Urothelium cell line (cell line): ENCODE measurements at places on chromosomes 3 and 15.

DNA sequence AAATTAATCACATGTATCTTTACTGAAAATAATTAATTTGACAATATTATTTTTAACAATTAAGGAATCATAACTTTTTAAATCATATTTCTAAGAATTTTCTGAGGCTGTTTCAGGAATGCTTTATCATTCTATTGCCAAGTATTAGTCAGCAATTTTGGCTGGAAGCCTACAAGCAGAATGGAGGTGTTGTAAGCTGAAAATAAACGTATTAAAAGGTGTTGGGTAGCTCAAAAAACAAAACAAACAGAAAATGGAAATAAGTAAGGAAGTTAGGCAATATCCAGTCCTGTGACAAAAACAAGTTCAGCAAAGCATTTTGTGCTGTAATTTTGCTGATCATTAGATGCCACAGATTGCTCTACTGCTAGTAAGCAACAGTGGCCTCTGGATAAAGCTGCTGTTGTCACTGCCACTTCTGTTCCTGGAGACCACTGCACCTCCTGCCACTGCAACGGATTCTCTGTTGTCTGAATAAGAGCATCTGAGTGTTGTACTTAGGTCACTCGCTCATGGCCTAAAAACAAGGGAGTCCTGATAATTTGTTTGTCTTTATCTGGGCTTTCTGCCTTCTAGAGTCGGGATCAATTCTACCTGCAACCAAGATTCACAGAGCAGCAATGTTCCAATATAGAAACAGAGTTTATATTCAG, 63.5 kb upstream of the SLITRK3 start:
- no peak for DNase-seq

GRCh38 chr3:99863588-99863987, 45.9 kb downstream of the CMSS1 start:
- DNase-seq = no peak

DNA sequence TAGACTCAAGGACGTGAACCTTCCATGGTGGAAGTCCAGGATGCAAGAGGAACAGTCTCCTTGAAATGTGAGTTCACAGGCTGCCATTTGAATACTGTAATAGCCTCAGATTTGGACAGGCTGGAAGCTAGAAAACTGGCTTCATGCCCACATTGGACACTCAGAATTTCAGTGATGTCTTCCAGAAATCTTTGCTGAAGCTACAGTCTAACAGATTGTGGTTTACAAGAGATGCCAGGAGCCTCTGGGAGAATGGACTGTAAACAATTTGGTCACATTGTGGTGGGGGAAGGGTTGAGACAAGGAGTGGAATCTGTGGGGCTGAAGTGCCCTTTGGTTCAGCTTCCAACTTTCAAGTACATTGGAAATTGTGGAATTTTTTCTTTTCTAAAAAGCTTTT, 252.0 kb upstream of the PROK2 start:
- no peak for DNase-seq

GRCh38 chr15:35293353-35294130, 208.4 kb upstream of the NANOGP8 start:
- DNase-seq = peak; percentile 61

GRCh38 chr3:127999509-128000106, 52.6 kb upstream of the SEC61A1 start:
- no peak for DNase-seq

DNA sequence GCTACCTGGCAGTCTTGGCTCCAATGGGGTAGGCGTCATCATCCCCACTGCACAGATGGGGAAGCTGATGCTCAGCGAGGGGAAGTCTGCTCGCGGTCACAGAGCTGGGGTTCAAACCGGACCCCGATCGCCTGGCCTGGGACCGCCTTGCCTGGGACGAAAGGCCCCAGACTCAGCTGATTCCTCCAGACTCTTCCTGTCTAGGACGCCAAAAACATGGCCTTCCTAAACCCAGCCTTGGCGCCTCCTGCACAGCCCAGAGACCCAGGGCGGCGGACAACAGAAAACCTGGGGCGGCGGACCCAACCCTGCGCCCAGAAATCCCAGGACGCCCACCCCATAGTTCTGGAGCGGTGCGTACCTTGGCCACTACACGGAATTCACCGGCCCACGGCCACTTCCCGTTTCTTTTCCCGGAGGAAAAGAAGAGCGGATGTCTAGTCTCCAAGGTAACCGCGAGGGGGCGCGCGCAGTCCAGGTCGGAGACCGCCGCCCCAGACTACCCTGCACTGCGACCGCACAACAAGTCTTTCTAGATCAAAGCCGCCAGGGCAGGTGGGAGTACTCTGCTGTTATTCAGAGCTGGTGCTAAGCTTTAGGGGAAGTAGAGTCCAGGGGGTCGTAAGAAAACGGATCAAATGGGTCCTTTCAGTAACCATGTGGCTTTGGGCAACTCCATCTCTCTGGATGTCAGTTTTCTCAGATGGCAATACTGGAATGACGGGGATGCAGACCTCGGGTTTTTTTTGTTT, 4.9 kb upstream of the IL17RD start:
- peak; percentile 85 for DNase-seq

- no peak for DNase-seq
These were observed 57.6 kb upstream of the RGMA start for GRCh38 chr15:93146601-93147000.

DNA sequence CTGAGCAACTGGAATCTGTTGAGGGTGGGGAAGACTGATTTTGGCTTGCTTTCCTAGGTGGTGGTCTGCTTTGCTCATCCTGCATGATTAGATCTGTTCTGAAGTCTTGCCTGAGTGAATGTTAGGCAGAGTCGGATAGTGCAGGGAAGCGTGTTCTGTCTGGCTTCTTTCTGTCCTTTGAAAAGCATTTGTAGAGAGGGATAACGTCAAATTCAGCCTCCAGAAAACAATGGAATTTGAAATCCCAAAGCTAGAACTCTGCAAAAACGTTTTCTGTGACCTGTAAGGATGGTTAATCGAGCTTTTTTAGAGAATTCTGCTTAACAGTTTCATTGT, 1.4 kb downstream of the GLCE start:
- no peak for DNase-seq

DNA sequence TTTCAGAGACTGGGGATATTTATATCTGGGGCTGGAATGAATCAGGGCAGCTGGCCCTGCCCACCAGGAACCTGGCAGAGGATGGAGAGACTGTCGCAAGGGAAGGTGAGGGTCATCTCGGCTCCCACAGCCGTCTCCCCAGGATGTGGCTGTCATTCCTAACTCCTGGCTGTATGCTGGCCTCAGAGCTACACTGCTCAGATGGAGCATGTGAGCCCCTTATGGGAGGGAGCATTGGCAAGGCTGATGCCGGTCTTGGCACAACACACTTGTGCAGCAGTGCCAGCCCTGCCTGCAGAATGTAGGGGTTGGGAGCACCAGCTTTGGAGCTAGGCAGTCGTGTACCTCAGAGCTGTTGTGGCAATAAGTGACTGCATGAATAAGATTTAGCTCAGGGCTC, 5.2 kb downstream of the RCCD1 start:
- no peak for DNase-seq

- no peak for DNase-seq
These were observed 126.8 kb upstream of the ABI3BP start for GRCh38 chr3:101120039-101120438.

DNA sequence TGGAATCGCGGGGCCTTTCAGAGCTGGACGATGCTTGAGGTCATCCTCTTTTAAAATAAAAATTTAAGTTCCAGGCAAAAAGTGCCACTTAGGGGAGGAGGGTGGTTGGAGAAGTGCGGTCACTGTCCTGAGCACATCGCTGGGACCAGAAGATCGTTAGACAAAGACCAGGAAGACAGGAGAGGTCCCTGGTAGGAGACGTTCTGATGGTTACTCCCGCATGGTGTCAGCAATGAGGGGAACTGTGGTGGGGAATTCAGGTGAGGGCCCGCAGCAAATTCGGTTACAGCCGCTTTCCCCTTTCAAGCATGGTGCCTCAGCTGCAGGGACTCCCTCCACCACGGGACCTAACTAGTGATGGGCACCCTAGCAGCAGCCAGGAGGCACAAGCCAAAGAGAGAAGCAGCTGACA, 1.0 kb upstream of the ISY1 start:
- DNase-seq = no peak

- no peak for DNase-seq
These were observed 14.6 kb upstream of the NRROS start for GRCh38 chr3:196624907-196625306.

- DNase-seq = no peak
These were observed 328.3 kb downstream of the OXSM start for GRCh38 chr3:26118165-26118564.

GRCh38 chr3:122668930-122669730, 11.5 kb upstream of the PARP14 start:
- peak; percentile 70 for DNase-seq

GRCh38 chr3:13494463-13495350, 14.6 kb downstream of the HDAC11 start:
- DNase-seq = peak; percentile 53

- no peak for DNase-seq
These were observed 338.5 kb downstream of the PTPRG start for GRCh38 chr3:61899700-61900462.

DNA sequence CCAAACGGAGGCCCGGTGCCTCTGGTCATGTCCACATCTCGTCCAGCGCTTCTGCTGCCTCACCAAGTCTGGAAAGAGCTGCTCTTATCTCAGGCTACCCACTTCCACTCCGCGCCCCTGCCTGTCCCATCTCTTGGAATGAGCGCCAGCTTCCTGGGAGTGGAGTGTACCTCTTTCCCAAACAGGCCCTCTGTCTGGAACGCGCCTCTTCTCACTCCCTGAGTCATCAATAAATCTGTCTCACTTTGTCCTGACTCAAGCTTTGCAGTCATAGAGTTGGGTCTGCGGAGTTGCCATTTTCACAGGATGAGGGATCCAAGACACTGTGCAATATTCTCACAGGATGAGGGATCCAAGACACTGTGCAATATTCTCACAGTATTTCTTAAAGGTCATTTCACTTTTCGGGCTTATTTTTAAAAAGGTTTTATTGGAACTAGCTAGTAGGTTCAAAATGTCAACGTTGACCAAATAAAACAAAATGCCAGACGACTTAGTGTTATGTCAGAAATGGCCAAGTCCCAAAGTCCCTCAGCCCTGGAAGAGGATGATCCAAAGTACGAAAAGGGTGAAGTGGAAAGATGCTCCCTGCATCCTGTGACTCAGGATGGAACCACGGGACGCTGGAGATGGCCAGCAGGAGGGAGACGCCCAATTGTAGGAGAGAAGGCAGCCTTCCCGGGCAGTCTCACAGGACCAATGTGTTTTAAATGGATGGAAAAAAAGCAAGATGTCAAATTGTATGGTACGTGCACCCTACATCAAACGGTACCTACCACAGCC, 81.1 kb downstream of the CHSY1 start:
- DNase-seq = peak; percentile 58

GRCh38 chr15:65373163-65373651, 4.6 kb downstream of the IGDCC3 start:
- DNase-seq = no peak

DNA sequence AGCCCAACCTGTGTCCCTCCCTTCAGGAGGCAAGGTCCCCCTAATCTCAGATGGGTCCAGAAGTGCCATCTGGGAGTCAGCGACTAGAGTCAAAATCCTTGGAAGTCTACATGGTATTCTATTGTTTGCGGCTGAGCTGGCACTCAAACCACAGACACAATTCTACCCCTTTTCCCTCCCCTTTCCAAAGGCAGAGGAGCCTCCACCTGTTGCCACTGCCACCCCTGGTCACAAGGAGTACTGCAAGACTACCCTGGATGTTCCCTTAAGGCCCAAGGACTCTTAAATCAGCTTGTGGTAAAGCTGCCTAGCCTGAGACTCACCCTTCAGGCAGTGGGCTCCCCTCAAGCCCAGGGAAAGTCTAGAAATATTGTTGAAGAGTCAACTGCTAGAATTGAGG, 4.3 kb upstream of the OR5H6 start:
- DNase-seq = no peak

GRCh38 chr3:129231331-129232119, 17.9 kb upstream of the COPG1 start:
- no peak for DNase-seq

GRCh38 chr3:185924375-185924774, 13.4 kb downstream of the TRA2B start:
- no peak for DNase-seq

GRCh38 chr3:72160351-72160750, 375.4 kb upstream of the PROK2 start:
- DNase-seq = no peak

- DNase-seq = no peak
These were observed 107.1 kb downstream of the DGKG start for GRCh38 chr3:186254676-186255650.

DNA sequence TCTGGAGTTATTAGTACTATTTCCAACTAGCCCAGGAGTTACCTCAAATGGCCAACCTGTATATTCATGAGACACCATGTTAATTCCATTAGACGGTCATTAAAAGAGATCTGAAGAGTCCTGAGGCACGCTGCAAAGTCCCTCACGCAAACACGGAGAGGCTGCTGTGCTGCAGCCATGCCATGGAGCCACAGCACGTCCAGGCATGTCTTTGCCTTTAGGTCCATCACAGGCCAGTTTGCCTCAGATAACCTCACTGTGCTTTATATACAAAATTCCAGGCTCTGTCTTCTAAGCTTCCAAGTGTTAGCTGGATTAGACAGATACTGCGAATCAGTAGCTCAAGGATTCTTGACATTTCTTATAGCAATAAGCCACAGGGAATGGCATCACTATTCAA, 9.8 kb upstream of the PLAAT1 start:
- no peak for DNase-seq

- no peak for DNase-seq
These were observed 182.2 kb downstream of the FNDC3B start for GRCh38 chr3:172221547-172221946.

GRCh38 chr3:105938101-105938500, 69.3 kb upstream of the CBLB start:
- no peak for DNase-seq

GRCh38 chr3:69510481-69511030, 124.7 kb upstream of the FRMD4B start:
- no peak for DNase-seq

GRCh38 chr15:64845831-64846595, 4.3 kb downstream of the PLEKHO2 start:
- no peak for DNase-seq

GRCh38 chr3:149267565-149267964, 45.9 kb upstream of the CP start:
- no peak for DNase-seq

GRCh38 chr3:53733446-53733845, 112.8 kb downstream of the CHDH start:
- no peak for DNase-seq

DNA sequence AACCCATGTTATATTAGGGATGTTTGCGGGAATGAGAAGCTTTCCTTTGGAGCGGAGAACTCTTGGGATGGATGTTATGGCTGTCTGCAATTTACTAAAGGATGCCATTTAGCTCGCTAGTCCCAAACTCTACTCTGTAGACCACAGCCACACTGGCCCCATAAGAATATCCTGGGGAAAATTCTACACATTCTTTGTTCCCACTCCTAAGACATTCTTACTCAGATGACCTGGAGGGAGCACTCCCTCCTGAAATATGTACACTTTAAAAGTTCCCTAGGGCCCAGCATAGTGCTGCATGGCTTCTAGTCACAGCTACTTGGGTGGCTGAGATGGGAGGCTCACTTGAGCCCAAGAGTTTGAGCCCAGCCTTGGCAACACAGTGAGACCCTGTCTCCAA, 288.7 kb upstream of the RORA start:
- peak; percentile 33 for DNase-seq
